Non-pigmented ciliary epithelial cell (primary cell): ENCODE measurements at places on chromosomes 13 and 19.
A peak's percentile ranks its signal among the peaks of the same experiment; 100 is the strongest.

- no peak for DNase-seq
Observed at GRCh38 chr19:10283301-10284064, 3.3 kb upstream of the ICAM4 start.

- DNase-seq: no peak
Observed at GRCh38 chr19:9913237-9914000, 22.9 kb downstream of the OLFM2 start.

GRCh38 chr13:103275081-103275480 is 208.9 kb upstream of the SLC10A2 start:
- no peak for DNase-seq

- DNase-seq: no peak
Observed at GRCh38 chr19:13029893-13030292, 34.6 kb downstream of the NFIX start.

- no peak for DNase-seq
Observed at GRCh38 chr13:30551189-30551588, 66.5 kb upstream of the USPL1 start.

DNA sequence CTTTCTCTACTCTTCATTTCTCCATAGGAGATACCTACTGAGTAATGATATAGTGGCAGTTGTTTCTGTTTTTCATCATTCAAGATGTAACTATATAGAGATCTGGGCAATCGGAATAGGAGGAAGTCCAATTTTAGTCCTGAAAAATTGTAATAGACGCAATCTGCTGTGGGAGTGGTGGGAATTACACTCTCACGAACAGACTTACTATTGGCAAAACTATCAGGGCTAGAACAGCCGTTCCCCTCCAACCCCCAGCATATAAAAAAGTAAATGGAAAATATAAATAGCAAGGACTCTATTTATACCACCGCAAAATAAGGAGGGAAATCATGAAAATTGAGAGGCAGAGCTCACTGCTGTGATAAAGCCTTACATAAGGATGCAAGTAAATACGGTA is 330.1 kb downstream of the FGF14 start:
- no peak for DNase-seq

- peak; percentile 22 for DNase-seq
Observed at GRCh38 chr19:52086481-52086880, 9.1 kb downstream of the ZNF841 start.

DNA sequence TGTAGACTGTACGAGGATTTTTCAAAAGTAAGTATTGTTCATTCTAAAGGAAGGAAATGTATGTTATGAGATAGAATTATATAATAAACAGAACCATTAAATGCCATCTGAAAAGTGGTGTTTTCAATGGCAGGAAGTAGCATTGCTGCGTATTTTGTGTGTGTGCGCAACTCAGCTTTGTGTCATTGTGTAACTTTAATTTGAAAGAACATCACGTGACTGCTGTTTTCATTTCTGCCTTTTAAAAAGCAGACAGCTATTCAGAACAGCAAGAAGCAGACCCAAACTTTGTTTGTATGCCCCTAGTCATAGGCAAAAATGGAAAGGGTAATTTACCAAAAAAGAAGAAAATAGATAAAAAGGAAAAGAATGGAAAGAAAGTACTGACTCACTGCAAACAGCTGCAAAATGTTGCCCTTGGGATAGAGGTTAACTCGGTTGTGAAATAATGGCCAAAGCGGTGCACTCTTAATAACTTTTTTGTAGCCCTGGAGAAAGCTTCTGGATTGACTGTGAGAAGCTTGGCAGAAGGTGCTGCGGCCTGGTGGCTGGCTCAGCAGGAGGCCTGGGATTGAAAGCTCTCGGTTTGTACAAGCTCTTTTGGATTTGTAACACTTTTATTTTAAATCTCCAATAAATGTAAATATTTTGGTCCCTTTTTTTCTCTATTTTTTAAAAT is 97.3 kb downstream of the GGACT start:
- no peak for DNase-seq

GRCh38 chr13:64276232-64276631 is 2860.6 kb upstream of the PCDH20 start:
- no peak for DNase-seq
